Upper lobe of right lung (tissue), 1 donor: ENCODE measurements at places on chromosomes 1 and 21. TPM values are rescaled to one million over a fixed set of nuclear protein-coding genes. Genes with fewer than 3 reads are reported as not detected.

DNA sequence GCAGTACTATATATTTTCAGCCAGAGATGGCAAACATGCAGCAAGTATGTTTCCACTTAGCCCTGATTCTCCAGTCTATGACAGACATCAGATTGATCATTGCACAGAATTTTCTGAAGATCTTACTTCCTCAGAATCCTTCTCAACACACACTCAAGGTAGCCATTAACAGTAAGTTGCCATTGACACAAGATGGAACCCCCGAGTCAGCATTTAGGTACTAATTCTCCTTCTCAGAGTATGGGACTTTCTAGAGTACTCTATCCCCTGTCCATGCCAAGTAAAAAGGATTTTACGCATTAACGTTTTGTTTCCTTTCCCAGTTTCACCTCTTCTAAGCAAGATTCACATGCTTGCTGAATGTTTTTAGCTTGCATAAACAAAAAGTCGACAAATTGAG lies 63.5 kb downstream of the SGIP1 start:
- DNase-seq, result no peak

- DNase-seq, result no peak
Measured at GRCh38 chr21:34043333-34043732, 30.0 kb upstream of the MRPS6 start.

DNA sequence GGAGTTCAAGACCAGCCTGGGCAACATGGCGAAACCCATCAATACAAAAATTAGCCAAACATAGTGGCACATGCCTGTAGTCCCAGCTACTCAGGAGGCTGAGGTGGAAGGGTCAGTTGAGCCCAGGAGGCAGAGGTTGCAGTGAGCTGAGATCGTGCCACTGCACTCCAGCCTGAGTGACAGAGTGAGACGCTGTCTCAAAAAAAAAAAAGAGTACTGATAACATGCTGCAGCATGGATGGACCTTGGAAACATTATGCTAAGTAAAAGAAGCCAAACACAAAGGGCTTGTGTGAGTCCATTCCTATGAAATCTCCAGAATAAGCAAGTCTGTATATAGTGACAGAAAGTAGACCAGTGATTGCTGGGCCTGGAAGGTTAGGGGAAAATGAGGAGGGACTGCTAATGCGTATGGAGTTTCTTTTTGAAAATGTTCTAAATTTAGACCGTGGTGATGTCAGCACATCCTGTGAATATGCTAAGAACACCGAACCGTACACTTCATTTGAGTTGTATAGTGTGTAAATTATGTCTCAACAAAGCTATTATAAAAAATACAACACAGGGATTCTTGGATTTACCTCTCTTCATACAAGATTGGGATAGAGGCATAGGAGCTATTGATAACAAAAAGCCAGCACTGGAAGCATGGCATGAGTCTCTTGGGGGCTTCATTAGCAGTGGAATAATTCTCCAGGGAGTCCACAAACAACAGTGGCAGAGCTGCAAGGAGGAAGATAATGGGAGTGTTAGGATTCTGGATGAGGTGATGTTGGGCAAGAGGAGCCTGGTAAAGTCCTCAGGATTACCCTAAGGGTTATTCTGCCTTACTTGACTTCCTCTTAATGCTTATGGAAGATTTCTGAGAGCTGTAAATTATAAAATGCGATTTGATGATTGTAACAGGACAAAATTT lies 73.5 kb downstream of the TTC3 start:
- no peak for DNase-seq

GRCh38 chr1:200305806-200306205 lies 104.0 kb downstream of the ZNF281 start:
- no peak for DNase-seq

DNA sequence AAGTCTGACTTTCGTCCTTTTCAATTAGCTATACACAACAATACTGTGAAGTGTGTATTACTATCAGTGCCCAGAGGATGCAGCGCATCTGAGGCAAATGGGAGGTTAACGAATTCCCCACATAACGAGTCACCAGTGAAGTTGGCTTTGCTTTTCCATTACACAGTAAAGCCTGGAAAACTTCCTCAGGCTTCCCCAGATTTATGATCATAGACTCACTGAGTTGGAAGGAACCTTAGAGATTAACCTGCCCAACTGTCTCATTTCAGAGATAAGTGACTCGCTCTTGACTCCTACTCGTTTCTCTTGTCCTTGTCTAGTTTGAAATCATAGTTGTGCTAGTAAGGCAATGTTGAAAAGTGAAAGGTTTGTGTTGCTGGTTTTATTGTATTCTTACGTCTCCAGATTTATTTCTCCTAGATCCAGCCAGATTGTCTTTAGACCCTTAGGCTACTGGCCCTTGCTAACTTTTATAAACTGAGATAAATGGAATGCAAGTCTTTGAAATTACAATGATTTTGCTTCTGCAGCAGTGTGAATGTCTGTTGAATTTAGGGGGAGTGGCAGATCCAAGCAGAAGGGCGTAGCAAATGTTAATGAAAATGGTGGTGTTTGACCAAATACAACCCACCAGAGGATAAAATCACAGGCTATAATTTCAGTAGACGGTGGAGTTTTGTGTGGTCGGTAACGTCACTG lies 17.3 kb downstream of the S1PR1 start:
- no peak for DNase-seq

GRCh38 chr1:209823143-209824041 lies 4.4 kb upstream of the UTP25 start:
- DNase-seq, result no peak

DNA sequence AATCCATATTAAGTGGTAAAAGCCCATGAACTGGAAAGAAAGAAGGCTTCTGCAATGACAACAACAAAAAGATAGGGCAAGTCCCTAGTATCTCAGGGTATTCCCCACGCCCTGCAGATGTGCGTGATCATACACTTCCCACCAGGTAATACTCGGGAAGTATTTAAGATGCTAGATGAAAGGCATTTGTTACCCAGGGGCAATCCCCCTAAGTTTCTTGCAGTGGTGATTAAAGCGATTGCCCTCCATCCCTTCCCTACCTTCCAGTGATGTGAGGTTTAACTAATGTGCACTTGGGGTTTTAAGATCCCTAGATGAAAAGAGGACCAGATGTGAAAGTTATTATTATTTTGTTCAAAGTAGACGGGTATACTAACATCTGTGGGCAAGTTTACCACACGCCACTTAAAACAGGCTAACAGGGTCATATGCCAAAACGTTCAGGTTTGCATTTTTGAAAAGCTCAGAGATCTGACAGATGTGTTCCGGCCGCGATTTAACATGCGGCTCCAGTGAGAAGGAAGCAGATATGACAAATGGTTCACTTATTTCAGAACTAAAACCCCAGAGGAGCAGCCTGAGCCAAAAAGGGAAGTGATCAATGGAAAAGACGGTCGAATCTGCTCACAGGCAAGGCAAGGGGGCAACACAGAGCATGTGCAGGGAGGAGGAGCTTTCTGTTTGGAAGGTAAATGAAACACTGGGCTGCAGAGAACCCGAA lies 17.4 kb downstream of the TIAM1 start:
- DNase-seq, result no peak

DNA sequence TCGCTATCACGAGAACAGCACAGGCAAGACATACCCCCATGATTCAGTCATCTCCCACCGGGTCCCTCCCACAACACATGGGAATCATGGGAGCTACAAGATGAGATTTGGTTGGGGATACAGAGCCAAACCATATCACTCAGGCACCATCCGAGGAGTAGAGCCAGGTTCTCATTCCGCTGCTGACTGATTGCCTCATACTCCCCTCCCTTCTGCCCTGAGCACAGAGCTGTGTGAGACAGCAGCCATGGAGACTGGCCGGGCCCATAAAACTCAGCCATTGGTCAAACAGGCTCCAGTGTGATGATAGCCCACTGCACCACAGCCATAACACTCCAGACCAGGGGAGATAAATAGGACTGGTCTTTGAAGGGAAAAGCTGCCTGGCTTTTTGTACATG lies 22.6 kb downstream of the TTC4 start:
- no peak for DNase-seq

DNA sequence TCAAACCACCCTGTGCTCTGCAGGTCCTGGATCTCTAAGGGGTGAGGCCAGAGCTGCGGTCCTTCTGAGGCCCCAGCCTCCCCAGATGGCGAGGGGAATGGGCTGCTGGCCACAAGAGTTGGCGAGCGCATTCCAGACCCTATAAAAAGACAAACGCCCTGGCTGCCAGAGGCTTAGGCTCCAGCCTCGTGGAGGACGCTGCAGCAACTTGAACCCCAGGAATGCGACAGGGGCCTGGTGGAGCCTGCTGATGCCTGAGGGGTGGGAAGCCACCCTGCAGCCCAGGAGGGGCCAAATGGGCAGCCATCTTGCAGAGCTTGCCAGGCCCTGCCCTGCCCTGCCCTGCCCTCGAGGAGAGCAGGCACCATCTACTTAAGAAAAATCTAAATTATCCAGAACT lies 8.6 kb downstream of the CACNA1S start:
- no peak for DNase-seq

GRCh38 chr21:33761441-33762036 lies 119.2 kb downstream of the ITSN1 start:
- DNase-seq, result no peak

DNA sequence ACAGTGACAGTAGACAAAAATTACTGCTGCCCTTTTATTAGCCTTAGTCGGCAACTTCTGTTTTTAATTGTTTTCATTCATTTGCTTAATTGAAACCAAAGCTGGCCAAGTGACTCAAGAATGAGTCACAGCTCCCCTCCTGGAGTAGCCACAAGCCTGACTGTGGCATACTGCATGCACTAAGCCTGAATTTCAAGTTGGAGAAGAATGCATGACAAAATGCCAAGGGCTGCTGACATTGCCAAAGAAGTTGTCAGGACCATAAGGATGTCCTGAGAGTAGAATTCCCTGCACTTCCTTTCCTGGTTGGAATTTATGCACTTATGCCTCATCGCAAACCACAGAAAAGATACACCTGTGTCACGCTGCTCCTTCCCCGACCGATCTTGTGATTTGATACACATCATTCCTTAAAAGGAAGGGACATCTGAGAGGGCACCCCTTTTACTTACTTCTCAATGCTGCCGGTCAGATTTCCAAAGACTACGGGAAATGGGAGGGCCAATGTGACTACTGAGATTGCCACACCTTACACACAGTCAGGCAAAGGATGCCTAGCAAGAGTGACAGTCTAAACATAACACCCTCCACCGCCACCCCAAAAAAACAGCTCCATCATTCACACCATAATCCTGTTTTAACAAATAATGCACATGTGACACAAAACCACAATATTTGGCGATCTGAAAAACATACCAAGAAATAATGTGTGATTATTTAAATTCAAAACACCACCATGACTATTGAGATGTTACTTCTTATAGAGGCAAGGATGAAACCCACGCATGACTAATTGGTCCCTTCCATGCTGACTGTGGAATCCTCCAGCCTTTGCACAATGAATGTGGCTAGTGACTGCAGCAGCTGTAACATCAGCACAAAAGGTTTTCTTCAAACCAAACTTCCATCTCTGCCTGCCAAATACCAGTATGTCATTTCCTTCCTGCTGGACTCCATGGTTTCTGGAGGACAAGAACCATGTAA lies 28.2 kb downstream of the VAV3 start:
- DNase-seq, result no peak

DNA sequence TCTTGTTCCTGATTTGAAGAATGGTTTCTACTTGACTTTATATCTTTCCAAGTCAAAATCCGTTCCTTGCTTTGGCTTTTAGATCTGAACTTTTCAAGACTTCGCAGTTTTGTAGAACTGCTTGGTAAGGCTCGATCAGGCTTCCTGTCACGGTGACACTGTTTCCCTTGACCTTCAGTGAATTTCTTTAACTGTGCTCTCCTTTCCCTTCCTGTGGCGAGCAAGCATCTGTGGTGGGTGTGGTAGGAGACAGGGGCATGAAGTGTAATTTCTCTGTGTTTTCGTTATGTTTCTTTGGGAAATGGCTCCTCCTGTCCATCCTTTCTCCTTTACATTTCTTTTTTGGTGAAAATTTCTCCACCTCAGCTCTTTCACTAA lies 10.4 kb downstream of the STYXL2 start:
- no peak for DNase-seq

- no peak for DNase-seq
Measured at GRCh38 chr1:246448373-246448772, 58.7 kb downstream of the SMYD3 start.

- no peak for DNase-seq
Measured at GRCh38 chr1:215220346-215220745, 137.8 kb downstream of the KCNK2 start.

DNA sequence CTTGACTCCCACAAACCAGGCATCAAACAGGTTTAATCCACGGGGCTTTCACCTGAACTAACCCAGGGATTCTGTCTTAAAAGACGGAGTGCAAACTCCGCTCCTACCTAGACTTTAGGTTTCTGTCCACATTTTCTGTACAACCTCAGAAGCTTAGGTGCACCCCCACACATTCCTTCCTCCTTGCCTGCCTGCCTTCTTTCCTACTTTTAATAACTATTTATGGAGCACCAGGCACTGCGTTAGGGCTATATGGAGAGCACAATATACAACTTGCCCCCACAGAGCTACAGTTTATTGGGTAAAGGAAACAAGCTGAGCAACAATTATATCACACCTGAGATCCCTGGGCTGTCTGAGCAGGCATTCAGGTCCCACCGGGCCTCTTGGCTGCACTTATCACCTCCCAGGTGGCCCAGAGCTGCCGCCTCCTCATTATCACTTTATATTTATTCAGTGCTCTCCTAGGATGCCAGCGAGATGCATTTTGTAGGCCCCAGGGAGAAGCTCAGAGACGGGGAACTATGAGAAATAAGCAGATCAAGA lies 64.1 kb downstream of the DNTTIP2 start:
- DNase-seq, result no peak

- no peak for DNase-seq
Measured at GRCh38 chr1:32239790-32240139, 7.3 kb upstream of the FAM167B start.

DNA sequence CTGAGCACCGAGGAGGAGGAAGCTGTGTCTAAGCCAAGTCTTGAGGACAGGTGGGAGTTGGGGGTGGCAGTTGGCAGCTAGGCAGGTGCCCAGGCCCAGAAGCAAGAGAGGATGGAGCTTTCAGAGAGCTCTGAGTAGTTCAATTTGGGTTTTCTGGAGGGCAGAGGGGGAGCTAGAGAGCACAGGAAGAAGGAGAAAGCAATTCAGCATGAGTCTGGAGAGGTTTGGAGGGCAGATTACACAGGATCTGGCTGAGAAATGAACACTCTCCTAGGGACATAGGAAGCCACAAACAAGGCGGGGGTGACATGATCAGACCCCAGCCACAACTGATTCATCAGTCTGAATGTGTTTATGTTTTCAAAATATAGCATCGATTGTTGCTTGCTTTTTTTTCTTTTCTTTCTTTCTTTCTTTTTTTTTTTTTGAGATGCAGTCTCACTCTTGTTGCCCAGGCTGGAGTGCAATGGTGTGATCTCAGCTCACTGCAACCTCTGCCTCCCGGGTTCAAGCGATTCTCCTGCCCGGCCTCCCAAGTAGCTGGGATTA lies 23.8 kb downstream of the PTPRF start:
- DNase-seq, result no peak

The TMPRSS3 gene
- total RNA-seq, result 4.1 TPM

The HSD3B1 gene
- not detected for total RNA-seq

The MROH9 gene
- not detected for total RNA-seq

The ZNF593OS gene
- not detected for total RNA-seq

The MMP23B gene
- total RNA-seq, result 40.3 TPM

The KCNE2 gene
- total RNA-seq, result 0.52 TPM

The RHEX gene
- total RNA-seq, result 17.3 TPM

The LAMB3 gene
- 83.3 TPM for total RNA-seq
